C1 segment of cervical spinal cord (tissue), 14 donors: ENCODE measurements at places on chromosomes 3 and 15.

DNA sequence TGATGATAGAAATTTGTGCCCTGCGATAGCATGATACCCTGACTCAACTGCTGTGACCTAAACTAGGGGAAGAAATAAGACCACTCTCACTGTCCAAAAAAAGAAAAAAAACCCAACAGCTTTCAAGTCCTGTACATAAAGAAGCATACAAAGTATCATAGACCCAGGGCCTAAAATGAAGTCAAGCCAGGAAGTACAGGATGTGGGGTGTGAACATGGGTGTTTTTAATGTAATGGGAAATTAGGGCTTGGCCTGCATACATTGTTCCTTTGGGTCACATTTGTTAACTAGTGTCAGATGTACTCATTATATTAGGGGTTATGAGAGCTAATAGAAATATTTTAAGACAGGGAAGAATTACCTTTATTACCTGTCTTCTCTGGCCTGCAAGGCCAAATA lies 200.5 kb upstream of the BHLHE40 start:
- DNase-seq = no peak

DNA sequence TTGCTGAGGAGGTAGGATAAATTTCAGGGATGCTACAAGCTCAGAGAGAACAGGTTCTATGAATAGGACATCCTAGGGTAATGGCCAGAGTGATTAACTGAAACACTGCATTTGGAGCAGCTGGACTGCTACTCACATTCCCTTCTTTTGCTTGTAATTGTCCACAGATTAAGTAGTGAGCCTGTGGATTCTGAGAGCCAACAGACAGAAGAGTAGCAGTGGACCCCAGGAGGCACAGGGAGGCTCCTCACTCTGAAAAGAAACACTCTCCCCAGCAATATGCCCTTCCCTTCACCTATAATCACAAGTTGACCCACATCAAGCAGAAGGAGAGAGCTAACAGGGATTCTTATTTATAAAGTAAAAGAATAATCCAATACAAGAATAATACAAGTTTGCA lies 10.6 kb upstream of the RFX7 start:
- no peak for DNase-seq

- DNase-seq = no peak
Observed at GRCh38 chr15:56242576-56243162, 1.0 kb downstream of the RFX7 start.

- DNase-seq = no peak
Observed at GRCh38 chr15:64148581-64148980, 3.0 kb upstream of the SNX22 start.

DNA sequence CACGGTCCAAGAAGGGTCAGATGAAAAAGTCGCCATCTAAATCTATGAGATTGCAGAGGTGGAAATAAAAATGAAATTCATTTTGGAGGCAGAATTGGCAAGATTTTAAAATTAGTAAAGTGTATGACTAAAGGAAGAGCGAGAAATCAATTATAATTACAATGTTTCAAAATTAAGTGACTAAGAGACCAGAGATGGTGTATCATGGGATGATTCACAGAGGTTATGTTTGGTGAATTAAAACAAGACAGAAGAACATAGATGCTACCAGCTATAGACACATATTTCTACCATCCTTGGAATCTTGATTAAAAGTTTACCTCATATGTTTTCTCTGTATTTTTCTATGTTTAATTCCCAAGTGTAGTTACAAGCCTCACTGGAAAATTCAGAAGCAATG lies 308.9 kb upstream of the DNAJC19 start:
- DNase-seq = no peak
